ENCODE measurements at places on chromosomes 13 and 19. TPM values are rescaled to one million over a fixed set of nuclear protein-coding genes. Genes with fewer than 3 reads are reported as not detected.
A peak's percentile ranks its signal among the peaks of the same experiment; 100 is the strongest.

The F7 gene
- total RNA-seq: 0.67 TPM

The NALCN gene
- 0.54 TPM for total RNA-seq

The LRP3 gene
- total RNA-seq: 33.7 TPM

The MAST1 gene
- 25.2 TPM for total RNA-seq

The TNNI3 gene
- 16.9 TPM for total RNA-seq

The LILRB4 gene
- total RNA-seq: not detected

The B3GNT8 gene
- 0.86 TPM for total RNA-seq

The PEG3 gene
- not detected for total RNA-seq

DNA sequence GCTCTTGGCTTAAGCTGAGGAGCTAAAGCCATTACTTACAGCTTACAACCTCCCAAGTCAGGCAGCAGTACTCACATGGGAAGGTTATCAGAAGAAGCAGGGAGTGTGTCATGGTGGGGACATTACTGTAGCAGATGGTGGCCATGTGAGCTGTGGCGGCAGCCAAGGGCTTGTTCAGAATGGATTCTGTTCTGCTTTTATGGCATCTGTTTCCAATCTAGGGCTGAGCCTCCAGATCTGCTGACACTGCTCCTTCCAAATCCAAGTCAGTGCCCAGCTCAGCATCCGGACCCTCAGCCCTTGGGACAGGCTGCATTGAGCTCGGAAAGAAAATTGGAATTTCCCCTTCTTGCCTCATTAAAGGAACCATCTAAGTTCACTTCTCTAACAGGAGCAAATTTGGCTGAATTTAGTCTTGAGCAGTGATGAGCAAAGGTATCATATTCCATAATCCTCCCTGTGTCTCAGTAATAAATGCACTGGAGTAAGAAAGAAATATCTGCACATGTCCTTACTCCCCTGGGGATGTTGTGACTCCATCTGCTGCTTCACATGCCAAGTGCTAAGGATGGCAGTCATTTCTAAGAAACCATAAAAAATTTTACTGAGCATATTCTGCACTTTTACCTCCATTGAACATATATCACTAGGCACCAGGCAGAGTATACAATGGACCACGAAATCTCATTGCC, 73.9 kb downstream of the KCTD12 start:
- no peak for DNase-seq

GRCh38 chr13:94967183-94968039, 255.1 kb upstream of the SOX21 start:
- peak; percentile 81 for DNase-seq

DNA sequence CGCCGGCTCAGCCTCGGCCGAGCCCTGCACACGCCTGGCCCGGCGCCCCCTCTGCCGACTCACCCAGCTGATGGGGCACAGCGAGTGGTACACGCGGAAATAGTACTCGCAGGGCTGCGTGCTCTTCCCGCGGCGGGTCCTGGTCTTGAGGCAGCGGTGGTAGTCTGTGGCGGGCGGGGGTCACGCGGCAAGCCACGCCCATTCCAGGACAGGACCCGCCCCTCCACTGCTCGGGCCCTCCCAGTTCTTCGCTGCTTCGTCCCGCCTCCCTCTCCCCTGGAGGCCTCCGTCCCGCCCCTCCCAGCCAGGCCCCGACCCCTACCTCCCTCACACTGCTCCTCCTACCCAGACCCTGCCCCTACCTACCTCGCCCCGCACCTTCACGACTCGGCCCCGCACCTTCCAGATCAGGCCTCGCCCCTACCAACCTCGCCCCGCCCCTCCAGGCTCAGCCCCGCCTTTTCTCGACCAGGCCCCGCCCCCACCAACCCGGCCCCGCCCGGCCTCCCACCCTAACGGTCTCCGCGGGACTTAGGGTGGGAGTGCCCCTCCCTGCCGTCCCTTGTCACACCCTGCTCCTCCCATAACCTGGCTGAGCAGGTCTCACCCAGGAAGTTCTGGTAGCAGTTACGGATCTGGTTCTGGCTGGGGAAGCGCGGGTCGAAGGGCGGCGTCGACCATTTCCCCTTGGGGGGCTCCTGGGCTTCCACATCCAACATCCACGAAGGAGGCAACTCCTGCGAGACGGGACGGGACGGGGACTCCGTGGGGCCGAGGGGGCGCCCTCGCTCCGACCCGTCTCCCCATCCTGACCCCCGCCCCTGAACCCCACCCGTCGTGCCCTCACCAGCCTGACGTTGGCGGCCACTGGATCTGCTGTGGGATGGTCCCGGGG, 469 bp downstream of the COX6B2 start:
- DNase-seq: no peak

DNA sequence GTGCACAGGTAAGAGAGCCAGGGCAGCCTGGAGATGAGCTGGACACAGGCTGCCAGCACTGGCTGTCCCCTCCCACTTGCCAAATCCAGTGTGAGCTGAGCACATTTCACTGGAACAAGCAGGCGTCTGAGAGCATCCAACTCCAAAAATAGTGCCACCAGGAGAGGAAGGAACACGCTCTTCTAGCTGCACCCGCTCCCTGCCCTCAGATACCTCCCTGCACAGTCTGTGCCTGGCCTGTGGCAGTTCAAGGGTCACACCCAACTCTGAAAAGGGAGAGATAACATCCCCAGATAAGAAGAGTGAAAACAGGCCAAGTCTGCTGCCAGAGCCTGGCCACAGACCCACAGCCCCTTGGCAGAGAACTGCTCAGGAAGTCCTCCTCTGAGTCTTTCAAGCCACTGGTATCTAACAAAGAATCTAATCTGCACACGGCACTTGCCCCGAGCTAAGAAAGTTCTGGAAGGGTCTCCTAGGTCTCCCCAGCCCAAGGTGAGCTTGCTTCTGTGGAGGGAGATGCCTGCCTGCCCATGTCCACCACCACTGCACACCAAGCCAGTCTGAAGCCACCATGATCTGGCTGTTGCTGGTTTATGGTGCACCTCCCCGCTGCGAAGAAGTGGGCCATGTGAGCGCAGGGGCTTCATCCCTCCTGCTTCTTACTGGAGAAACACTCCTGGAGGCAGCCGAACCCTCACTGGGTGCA, 14.7 kb downstream of the ELL start:
- no peak for DNase-seq

- peak; percentile 84 for DNase-seq
Measured at GRCh38 chr13:26529441-26529840, 28.0 kb upstream of the WASF3 start.

- DNase-seq: no peak
Measured at GRCh38 chr13:78599645-78600279, 3.6 kb downstream of the POU4F1 start.

DNA sequence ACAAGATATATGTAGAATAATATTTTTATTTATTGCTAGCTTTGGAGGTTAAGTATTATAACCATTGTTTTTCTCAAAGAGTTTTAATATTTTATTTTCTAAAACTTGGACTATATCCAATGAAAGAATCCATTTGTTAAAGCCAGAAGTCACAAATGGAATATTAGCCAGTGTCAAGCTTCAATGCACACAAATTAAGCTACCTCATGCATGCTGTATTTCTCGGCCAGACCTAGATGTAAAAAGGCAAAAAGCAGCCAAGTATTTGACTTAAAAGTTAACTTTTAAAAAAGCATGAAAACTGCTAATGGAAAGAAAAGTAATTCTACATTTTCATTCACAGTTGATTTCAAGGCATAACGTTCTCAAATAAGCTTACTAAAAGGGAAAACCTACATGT, 160.0 kb upstream of the ATXN8OS start:
- DNase-seq: no peak

DNA sequence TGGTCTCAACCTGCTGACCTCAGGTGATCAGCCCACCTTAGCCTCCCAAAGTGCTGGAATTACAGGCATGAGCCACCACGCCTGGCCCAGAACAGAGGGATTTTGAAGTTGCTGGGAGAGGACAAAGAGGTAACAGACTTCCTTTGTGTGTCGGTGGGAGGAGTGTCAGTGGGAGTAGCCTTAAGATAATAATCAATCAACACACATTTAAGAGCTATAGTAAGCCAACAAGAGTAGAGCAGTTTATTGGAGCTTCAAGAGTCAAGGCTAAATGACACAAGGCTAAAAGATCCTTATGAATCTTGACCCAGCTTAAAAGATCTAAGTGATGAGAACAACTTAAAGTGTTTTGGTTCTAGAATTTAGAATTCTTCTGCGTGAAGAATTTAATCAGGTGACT, 47.3 kb upstream of the NBEA start:
- no peak for DNase-seq

DNA sequence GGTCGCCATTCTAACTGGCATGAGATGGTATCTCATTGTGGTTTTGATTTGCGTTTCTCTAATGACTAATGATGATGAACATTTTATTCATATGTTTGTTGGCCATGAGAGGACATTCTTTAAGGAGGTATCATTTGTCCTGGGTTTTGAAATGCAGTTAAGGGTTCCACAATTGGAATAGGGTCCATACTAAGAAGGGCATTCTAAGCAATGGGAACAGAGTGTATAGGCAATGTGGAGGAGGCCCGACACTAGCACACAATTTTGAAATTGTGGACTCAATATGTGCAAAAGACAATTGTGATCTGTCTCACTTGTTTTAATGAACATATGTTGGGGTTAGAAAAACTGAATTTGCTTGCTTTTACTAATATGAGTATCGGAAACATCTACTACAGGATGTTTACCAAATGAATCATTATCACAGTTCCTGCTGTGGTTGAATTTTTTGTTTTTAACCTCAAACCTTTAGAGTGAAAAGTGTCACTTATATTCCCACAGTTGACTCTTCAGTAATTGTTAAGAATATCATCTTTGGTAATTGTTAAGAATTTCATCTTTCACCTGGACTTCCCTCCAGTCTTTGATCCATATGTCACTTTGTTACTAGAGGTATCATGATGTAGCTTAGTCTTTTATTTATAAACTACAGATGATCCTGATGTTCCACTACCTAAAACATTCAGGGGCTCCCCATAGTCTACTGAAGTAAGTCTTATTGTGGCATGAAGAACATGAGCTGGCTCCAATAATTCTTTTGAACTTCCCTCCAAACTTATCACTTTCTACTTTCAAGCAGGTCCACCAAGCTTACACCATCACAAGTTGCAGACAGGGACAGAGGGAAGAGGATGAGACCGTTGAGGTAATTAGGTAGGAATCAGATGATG, 109.7 kb upstream of the KLF12 start:
- DNase-seq: no peak

DNA sequence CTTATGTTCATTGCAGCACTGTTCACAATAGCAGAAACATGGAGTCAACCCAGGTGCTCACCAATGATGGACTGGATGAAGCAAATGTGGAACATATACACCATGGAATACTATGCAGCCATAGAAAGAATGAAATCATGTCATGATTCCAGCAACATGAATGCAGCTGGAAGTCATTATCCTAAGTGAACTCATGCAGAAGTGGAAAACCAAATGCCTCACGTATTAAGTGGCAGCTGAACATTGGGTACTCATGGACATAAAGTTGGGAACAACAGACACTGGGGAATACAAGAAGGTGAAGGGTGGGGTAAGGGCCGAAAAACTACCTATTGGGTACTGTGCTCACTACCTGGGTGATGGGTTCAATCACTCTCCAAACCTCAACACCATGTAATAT, 915.9 kb downstream of the UQCRFS1 start:
- no peak for DNase-seq

- DNase-seq: no peak
Measured at GRCh38 chr13:40170982-40171381, 495.5 kb downstream of the FOXO1 start.
